Cerebellar nuclear complex (tissue), 1 donor: ENCODE measurements at places on chromosomes 11 and 22.

DNA sequence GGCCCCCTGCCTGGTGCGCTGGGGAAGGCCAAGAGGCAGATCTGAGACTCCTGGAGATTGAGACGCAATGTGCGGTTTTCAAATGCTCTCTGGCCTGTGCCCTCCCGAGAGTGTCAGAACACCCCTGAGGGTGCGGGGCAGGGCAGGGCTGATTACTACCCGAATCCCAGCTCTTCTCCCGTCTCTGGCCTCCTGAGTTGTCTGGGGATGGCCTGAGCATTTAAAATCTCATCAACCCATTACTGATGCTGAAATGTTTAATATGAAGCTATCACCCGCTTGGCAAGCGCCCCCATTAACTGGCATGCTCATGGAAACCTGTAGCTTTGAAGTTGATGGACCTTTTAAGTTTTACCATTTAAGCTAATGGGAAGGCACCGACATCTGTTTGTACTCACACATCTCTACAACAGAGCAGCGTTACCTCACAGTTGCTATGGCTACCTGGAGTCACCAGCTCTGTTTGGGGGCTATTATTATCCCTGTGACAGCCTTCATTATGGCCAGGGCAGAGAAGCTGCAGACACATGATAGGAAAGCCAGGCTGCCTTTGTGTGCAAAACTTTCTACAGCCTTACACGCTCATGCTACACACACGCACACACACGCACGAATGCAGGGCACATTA, 3.6 kb upstream of the MB start:
- no peak for DNase-seq

- no peak for DNase-seq
Measured at GRCh38 chr22:46969491-46969890, 207.0 kb downstream of the TBC1D22A start.

- no peak for DNase-seq
Measured at GRCh38 chr11:124518989-124519451, 24.4 kb downstream of the OR8B12 start.

DNA sequence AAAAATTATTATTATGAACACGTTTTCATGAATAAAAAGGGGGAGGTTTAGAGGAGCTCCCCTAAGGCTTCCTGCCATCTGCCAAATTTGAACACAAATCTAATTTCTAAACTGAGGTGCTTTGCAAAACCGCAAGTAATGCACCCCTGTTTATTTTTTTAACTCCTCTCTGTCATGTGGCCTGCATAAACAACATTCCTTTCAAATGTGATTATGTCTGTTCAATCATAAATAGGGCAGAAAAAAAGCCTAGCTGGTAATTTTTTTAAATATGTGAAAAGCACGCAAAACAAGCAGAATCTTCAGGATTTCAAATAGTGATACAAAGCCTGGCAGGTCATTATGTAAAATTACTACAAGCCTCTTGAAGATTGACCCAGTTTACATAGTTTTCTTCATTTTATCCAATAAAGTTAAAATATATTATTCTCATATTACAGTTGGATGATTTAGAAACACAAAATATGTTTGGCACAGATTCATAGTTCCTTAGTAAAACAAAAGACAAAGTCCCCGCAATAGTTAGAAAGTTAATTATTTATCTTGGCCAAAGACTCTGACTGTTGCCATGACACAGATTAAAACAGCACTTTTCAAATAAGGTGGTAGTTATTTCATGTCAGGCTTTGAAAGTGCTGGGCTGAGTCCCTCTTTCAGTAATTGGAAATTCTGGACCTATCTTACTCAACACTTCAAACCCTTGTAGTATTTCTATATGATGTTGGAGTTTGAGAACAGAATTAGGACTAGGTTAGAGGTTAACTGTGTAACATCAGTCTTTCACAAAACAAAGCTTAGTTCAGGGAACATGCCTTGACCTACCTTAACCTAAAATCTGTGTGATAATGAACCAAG, 200.3 kb upstream of the MPPED2 start:
- DNase-seq: no peak

DNA sequence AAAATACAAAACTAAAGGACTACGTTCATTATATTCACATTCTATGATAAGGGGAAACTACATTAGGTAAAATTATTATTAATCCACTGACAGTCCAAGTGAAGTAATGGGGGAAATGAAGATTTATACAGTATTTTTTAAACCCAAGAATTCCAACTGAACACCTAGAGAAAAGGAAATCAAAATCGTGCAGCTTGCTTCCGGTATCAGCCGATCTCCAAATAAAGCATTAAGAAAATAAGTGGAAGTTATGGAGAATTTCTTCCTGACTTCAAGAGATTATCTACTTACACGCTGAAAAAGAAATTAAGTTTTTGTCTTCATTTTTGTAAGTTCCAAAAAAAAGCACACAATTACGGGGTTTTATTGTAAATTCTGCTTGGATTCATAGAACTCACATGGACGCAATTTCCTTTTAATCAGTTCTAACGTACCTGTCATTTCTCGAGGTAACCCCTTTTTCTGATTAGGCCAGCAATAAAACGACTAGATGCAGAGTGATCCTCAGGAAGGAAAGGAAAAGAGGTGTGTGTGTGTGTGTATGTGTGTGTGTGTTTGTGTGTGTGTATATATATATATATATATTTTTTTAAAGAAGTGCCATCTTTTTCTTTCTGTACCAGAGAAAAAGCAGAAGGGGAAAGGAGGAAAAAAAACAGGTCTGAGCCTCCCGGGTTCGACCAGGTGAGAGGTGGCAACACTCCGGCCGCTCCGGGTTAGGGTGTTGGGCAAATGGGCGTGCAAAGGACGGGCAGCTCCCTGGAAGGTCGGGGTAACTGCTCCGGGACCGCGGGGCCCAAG, 1.1 kb downstream of the ZBTB44 start:
- DNase-seq: no peak

DNA sequence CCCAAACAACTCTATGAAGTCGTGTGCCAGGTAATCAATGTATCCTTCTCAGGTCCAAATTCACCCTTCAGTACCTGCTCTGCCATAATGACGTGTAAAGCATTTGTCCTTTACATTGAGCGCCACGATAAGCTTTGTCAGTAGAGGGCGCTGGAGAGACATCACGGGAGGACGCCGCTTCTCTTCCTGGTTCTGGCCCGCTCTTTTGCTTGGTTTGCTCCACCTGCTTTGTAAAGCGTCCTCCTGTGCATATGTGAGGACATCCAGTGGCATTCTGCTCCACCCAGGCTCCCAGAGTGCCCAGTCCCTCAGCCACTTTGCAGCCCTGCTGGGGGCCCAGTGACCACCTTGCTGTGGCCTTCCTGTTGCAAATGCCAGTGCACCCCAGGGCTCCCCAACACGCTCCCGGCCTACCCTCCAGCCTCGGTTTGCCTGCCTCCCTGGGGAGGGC, 61.1 kb downstream of the WT1 start:
- no peak for DNase-seq

- DNase-seq: no peak
Measured at GRCh38 chr22:36292823-36293530, 40.0 kb downstream of the APOL1 start.

DNA sequence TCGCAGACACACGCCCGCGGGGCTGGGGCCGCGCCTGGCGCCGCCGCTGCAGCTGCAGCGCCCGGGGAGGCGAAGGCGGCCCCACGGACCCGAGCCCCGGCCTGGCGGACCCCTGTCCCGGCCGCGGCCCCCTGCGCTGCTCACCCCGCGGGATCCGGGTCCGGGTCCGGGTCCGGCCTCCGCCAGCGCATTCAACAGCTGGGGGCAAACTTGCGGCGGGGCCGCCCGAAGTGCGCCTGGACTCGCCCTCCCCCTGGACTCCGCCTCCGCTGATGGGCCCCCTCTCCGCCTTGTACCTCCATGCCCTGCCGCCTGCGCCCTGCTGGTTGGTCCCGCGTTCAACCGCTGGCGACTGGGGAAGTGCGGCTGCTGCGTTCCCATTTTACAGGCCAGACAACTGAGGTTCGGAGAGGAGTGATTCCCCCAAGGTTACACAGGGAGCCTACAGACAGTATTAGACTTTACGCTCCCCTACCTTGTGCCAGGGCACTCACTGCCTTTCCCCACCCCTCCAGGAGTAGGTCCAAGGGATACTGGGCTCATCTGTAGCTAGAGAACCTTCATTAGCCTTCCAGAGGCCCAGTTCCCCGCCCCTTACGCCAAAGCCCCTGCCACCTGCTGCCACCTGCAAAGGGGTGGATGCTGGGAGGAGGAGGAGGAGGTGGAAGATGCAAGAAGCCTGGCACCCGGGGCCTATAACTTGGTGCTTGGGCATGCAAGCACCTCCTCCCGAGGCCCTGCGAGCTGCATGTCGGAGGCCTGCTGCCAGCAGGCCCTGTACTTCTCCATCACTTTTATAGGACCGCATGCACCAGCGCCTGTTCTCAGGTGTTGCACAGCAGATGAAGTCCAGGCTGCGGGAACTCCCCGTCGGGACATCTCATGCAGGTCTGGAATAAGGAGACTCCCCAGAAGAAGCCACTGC, 694 bp upstream of the ELFN2 start:
- DNase-seq: no peak

- DNase-seq: no peak
Measured at GRCh38 chr11:83317757-83318690, 31.9 kb upstream of the CCDC90B start.

- DNase-seq: no peak
Measured at GRCh38 chr11:73314117-73314961, 6.3 kb downstream of the ARHGEF17 start.

DNA sequence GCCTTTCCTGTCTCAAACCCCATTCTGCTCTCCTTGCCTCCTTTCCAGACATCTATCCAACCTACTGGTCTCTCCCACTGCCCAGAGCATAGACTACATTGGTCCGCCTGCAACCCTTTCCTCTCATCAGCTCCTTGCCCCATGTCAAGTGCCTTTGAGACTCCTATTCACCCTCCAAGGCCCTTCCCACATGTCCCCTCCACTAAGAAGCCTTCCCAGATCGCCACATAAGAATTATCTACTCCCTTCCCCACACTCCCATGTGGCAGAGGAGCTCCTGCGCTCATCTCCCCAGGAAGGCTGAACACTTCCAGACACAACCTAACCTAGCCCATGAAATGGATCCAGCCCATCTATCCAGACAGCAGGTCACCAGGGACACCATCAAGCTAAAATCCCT, 10.3 kb downstream of the C1QTNF6 start:
- no peak for DNase-seq

DNA sequence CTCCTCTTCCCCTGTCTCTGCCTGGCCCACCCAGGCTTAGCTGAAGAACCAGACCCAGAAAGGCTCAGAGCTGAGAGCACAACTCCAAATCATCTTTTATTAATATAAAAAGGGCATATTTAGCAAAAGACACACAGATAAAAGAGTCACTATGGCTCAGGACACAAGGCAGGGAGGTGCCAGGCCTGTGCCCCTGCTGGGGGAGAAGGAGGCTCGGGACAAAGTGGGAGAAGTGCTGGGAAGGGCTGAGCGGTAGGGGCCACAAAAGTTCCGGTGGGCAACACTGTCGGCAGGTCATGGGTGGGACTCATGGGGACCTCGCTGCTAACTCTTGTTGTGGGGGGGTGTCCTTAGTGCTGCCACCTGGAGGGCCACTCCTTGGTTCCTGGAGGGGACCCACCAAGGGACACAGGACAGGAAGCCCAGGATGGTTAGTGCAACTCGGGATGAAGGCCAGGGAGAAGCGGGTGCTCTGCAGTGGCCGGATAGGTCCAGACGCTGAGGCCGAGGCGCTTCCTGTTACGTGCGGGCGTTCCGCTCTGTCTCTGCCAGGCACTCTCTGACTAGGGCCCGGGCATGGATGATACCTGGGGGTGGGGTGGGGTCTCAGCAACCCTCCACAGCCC, 1.4 kb upstream of the PITPNM1 start:
- DNase-seq: no peak
